Mammary epithelial cell (primary cell): ENCODE measurements at places on chromosomes 16 and 17.
A peak's percentile ranks its signal among the peaks of the same experiment; 100 is the strongest.

DNA sequence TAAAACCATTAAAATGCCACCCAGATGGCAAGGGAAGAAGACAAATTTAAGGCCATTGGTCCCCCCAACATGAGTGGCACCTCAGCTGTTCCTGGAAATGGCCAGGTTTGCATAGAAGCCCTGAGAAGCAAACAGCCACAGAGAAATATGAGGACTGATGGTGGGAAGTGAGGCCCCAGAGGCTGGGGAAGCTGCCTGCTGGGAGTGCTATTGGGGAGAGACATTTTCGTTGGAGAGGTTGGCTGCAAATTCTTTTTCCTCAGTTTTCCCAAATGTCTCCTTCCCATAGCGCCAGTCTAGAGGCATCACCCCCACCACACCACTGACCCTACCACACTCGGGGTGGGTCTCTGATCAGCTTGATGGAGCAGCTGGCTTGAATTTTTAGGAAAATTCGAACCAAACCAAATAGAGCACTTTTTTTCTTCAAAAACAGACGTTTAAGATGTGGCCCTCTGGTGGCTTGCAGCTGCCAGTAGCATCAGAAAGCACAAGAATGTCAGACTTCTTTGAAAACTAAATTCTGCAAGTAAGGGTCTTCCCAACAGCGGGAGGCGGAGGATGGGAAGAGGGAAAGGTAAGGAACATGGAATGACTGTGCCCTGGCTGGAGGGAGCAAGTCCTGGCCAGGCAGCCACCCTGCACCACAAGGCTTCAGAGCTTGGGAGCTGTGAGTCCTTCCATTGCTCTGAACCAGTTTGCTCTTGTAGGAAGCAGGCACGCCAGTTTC is 13.2 kb upstream of the SLC12A3 start:
- DNase-seq = no peak

DNA sequence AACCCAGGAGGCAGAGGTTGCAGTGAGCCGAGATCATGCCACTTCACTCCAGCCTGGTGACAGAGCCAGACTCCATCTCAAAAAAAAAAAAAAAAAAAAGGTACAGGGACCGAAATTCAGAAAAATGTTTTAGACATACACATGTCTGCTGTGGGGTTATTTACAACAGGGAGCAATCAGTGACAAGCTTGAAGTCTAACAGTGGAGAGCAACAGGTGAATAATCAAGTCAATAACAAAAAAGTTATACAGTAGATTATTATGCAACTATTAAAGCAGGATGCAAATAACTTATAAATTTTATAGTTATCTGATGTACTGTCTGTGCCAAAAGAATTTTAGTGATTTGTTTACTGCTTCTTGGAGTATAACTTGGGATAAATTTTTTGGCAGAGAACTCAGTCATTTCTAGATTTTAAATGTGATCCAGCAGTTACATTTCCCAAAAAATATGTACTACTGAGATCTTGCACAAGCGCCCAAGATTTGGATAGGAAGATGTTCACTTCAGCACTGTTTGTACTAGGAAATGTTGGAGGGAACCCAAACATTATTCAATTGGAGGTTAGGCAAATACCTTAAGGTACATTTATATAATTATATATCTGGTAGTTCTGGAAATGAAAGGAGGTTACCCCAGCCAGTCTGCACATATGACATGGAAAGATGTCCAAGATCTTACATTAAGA is 34.1 kb downstream of the EEF2K start:
- DNase-seq = no peak

- DNase-seq = no peak
Observed at GRCh38 chr17:65797809-65798208, 236.4 kb upstream of the AXIN2 start.

GRCh38 chr16:68236826-68237242 is 907 bp upstream of the ESRP2 start:
- DNase-seq = no peak

GRCh38 chr16:56547120-56547948 is 17.5 kb upstream of the MT4 start:
- DNase-seq = peak; percentile 82

DNA sequence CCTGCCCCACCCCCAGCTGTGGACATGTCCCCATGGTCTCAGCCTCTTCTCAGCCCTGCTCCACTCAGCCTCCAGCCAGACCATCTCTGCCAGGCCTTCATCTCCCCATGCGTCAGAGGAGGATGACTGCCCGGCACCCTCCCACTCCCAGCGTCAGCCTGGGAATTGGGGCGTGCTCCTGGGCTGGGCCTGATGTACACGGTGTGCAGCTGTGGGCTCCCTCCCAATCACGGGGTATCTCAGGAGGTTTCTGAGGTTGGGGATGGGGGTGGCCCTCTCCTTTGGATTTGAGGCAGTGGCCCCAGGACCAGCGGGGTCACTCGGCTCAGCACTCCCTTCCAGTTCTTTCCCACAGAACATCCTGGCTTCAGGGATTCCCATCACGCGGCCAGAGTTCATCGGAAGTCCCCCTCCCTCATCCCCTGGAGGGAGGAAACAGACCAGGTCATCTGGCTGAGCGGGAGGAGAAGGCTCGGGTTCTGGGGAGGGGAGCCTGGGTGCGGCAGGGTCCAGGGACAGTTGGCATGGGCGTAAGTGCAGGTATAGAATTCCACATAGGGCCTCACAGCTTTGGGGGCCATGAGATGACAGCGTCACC is 36.9 kb downstream of the SOCS3 start:
- DNase-seq = no peak

DNA sequence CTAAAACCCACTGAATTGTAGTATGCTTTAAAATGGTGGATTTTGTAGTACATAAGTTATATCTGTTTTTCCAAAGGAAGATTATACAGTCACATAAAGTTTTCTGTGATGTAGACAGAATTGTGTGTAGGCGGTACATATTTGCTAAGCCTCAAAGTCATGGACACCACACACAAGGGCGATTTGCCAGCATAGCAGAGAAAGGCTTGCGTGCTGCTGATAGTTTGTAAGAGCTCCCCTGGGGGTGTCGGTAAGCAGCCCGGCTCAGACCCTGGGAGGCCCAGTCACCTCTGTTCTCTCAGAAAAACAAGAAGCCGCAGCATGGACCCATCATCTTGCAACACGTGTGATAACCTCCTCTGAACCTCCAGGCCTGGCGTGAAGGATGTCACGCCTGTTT is 38.3 kb upstream of the AKTIP start:
- DNase-seq = no peak
